ENCODE measurements at places on chromosomes 1 and 21.

DNA sequence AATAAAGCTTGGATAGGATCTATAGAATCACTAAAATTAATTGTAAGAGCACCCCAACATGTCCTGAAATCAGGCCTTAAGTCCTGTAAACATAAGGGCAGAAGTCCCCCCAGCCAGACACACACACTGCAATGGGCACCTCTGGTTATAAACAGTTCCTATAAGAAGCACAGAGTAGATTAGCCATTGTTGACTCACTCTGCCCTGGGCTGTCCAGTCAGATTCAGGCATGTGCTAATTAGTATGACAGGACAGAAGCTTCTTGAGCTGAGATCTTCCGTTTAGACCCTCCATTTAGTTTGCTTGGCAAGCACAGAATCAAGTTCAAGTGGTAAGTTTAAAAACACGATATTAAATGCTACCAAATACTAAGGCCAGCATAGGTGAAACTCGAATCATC is 11.8 kb upstream of the DENND1B start:
- DNase-seq, result no peak

DNA sequence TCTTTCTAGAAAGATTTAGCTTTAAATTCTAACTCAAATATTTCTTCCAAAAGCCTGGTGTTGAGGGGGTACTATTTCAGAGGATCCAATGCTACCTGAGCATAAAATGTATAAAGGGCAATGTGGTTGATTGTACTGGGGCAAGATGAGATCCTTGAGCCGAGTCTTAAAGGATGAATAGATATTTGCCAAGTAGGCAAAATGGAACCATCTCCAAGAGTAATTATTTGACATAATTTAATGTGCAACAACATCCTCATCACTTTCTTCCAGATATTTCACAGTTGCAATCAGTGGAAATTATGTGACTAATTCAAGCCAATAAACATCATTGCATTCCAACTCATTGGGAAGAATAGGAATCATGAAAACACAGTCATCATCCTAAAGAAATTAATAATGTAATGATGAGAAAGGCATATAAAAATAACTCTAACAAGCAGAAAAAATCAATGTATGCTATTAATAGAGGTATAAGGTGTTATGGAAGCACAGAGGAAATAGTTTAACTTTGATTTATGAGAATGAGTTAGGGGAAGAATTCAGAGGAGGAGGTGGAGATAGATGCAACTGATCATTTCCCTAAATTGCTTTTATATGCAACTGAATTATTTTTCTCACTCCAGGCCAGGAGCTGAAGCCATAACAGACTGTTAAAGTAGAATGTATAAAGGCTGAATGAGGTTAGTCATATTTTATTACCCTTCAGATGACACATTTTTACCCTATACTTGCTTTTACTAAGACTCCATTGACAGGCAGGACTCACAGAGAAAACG is 30.0 kb upstream of the RGS4 start:
- DNase-seq, result no peak

DNA sequence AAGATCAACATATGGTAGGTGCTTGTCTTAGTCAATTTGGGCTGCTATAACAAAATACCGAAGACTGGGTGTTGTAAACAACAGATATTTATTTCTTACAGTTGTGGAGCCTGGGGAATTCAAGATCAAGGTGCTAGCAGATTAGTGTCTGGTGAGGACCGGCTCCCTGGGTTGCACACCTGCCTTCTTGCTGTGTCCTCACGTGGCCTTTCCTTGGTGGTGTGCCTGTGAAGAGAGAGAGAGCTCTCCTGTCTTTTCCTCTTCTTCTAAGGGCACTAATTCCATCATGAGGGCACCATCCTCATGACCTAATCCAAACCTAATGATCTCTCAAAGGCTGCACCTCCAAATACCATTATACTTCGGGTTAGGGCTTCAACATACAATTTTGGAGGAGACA is 45.8 kb upstream of the ATF3 start:
- no peak for DNase-seq

DNA sequence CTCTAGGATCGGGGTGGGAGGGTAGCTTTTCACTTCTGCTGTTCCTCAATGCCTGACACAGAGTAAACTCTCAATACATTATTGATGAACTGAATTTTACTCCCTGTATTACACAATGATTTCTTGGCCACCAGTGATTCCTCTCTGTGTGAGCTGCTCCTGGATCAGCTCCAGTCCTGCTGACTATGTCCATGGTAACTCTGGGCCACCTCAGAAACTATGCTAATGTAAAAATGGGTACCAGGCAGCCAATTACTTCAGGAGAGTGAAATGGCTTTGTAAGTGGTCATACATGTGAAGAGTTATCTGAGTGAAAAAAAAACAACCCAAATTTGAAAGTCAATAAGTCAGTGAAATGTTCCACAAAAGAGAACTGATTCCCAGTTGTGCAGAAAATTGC is 311.0 kb downstream of the KCNH1 start:
- DNase-seq, result no peak

- DNase-seq, result no peak
Measured at GRCh38 chr1:241440904-241441303, 78.7 kb downstream of the FH start.

- no peak for DNase-seq
Measured at GRCh38 chr21:33945652-33946270, 30.2 kb upstream of the ATP5PO start.

Measured in posterior vena cava (tissue), 2 donors.